ENCODE measurements at places on chromosomes 12 and 14.

GRCh38 chr14:94342334-94342934, 19.3 kb upstream of the SERPINA6 start:
- peak; percentile 93 for DNase-seq

DNA sequence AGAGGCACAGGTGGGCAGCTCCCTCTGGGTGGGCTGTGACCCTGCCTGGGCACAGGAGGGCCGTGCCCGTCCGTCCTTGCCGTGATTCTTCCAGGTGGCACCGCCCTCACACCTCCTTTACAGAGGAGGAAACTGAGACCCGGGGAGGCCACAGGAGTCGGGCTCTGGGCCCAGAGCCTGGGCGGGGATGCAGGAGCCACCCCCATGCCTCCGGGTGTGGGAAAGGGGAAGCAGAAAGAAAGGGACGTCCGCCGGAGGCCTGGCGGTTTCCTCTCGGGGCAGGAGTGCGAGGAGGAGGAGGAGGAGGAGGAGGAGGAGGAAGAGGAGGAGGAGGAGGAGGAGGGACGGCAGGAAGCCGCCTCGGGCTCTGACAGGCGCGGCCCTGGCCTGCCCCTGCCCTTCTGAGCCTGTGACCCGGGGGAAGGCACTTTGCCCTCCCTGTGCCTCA, 23.0 kb downstream of the SH2B3 start:
- peak; percentile 36 for DNase-seq

GRCh38 chr14:61894452-61895077, 132.3 kb downstream of the SNAPC1 start:
- peak; percentile 85 for DNase-seq

DNA sequence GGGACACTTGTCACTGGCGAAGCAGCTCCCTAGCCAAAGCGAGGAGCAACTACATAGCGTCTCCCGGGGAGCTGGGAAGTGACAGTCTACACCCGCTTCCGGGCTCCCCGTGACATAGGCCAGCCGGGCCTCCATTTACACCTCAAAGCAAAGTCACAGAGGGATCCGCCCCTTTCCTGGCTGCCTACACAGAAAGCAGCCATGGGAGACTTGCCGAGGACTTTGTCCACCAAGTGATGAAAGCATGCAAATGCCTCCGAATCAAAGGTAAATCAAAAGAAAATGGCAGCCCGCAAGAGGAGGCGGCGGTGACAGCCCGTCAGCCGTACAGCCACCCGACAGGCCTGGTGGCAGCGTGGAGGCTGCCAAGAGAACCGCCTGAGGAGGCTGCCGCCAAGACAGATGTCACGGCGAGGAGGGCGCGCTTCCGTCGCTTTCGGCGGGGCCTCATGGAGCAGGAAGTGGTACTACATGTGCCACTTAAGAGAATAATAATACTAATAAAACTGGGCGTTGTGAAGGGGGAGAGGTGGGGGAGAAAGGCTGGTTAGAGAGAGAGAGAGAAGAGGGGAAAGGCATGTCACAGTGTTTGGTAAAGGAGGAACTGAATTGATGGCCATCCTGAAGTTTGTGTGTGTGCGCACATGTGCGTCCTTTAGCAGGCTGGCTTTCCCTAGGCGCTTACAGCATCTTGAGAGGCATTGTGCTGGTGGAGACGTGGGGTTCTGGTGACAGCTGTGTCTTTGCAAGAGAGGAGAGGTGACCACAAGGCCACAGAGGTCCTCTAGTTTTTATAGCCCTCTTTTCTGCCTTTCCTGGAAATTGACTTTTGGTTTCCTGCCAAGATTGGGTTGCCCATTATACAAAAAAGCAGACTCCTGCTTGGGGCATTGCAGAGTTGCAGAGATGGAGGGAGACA, 661.7 kb downstream of the VRK1 start:
- DNase-seq: no peak

- DNase-seq: no peak
These were observed 2.7 kb upstream of the KLHL33 start for GRCh38 chr14:20438664-20439063.

DNA sequence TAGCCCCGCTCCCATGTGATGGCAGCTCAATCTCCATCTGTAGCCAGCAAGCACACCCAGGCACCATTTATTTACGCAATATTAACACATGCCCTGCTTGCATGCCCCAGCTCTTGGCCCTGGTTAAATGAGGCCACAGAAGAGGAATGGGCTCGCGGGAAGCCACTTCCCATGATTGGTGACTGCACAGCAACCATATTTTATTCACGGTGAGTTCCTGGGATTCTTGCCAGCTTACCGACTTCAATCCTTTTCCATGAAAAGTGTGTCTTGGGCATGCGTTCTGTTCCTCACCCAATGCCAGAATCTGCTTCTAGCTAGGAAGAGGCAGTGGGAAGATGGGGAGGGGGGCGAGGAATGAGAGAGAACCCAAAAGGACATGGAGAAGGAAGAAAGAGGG, 54.7 kb downstream of the PITPNM2 start:
- no peak for DNase-seq

GRCh38 chr14:54169254-54169924, 212.8 kb upstream of the BMP4 start:
- DNase-seq: no peak

- DNase-seq: no peak
These were observed 76.4 kb downstream of the ZC3H14 start for GRCh38 chr14:88639221-88639620.

- DNase-seq: no peak
These were observed 13.2 kb downstream of the PXN start for GRCh38 chr12:120252071-120252906.

- DNase-seq: peak; percentile 31
These were observed 9.1 kb downstream of the RIMBP2 start for GRCh38 chr12:130706885-130707570.

DNA sequence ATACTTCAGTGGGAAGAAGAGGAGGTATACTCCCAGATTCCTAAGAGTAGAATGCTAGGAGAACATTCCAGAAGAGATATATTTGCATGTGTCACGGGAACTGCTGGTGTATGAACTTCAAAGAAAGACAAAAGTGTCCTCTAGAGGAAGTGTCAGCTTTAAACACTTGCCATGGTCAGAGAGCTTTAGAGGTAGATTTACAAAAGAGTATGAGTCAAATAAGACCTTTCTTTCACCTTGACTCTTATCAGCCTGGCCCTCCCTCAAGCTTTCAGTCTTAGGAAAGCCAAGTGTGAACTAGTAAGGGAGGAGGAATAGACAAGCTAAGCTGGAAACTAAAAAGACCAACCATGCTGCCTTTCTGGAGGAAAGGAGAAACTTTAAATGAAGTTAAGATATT, 34.7 kb downstream of the COX8C start:
- no peak for DNase-seq

GRCh38 chr14:77782202-77782601, 17.7 kb upstream of the ADCK1 start:
- DNase-seq: no peak

GRCh38 chr14:60670989-60671388, 21.7 kb upstream of the SIX1 start:
- peak; percentile 4 for DNase-seq

DNA sequence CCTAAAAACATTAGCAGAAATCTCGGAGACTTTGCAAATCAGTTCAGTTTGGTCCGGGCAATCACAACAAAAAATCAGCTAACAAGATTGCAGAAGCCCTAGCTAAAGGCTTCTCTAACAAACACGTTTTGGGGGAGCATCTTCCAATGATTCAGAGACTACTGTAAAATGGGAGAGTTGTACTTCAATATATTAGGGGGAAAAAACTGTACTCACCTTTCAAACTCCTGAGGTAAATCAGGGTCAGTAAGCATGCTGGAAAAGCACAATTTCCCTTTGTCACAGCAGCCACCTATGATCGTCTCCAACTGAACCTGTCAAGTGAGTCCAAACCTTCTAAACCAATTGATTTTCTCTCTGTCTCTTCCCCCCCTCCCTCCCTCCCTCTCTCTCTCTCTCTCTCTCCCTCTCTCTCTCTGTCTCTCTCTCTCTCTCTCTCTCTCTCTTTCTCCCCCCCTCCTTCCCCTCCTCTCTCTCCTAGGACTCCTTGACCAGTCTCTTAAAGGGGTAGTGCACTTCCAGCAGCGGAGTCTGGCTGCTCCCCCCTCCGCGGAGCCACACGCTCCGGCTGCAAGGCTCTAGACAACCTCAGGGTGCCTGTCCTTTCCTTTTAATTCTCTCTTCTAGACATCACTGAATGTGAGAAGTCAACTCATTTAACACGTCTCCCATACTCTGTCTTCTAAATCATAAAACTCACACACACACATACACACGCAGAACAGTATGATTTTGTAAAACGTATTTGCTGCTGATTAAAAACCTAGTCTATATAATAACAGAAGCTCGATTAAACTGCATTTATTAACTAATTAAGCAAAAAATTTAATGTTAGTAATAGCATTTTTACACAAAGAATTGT, at the start of gene SOX5:
Gene SOX5 (minus strand): TSS at position 323 of the 862 bp plus-strand sequence. CDS start 69 bp downstream, at position 254.
- peak; percentile 8 for DNase-seq

- DNase-seq: no peak
These were observed 264.9 kb downstream of the CCER1 start for GRCh38 chr12:90690120-90690519.

DNA sequence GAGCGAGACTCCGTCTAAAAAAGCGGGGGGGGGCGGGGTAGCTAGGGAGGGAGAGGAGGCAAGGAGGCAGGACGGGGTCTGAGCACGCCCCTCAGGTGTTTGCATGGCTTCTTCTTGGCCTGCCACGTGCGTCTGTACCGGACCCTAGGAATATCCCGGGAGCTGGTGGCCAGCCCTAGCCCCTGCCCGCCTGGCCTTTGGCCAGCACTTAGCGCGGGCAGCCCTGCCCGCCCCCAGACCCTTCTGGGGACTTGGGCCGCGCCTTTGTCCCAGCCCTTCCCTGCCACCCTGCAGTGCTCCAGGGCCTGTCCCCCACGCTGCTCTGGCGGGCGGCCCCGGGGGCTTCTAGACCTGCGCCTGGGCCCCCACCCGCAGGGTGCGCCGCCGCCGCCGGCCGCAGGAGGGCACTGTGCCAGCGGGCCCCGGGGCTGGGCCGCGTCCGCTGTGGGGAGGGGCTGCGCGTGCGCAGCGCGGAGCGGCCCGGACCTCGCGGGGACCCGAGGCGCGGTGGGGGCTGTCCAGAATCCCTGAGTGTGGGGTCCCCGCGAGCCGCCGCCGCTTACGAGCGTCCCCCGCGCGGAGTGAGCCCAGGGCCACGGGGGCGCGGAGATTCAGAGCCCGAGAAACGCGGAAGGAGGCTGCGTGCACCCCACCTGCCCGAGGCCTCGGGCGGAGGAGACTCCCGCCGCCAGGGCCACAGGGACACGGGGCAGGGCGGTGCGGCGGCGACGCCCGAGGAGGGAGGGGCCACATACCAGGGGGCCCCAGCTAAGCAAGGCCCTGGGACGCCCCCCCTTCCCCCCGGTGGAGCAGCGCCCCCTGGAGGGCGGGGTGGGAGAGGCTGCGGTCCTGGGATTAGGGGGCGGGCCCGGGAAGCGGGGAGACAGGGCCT, 21.0 kb downstream of the SLC25A29 start:
- peak; percentile 99 for DNase-seq

- DNase-seq: peak; percentile 32
These were observed 214.7 kb upstream of the GARIN2 start for GRCh38 chr14:66974397-66975025.

DNA sequence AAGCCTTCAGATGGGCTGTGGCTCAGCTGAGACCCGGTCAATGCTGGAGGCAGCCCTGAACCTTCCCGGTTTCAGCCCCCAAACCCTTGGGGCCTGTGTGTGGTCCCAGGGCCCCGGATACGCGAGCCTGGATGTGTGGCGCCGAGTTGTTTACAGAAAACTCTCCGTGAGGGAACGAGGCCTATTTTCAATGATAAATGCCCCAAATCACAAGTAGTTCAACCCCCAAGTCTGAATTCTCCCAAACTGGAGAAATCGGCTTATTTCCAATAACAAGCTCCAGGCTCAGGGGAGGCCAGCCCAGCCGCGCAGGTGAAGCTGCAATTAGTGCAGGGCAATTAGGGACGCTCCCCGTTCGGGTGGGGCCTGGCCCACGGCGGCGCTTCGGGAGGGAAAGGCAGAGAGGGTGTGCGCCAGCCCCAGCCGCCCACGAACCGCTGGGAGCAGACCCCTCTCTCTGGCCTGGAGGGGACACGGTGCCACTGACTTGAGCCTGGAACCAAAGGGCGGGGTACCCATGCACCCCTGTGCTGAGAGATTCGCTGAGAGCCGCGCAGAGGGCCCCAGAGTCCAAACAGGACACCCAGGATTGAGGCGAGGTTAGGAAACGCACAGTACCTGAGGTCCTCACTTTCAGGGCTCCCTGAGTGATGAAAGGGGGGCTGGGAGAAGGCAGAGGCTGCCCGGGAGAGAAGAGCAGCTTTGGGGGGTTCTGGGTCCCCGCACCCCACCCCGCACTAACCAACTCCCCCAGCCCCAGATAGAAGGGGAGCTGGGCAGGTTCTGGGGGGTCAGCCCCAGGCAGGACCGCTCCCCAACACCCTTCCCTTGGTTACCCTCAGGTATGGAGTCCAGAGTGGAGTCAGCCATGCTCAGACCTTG, 14.2 kb upstream of the ANKRD9 start:
- peak; percentile 62 for DNase-seq

DNA sequence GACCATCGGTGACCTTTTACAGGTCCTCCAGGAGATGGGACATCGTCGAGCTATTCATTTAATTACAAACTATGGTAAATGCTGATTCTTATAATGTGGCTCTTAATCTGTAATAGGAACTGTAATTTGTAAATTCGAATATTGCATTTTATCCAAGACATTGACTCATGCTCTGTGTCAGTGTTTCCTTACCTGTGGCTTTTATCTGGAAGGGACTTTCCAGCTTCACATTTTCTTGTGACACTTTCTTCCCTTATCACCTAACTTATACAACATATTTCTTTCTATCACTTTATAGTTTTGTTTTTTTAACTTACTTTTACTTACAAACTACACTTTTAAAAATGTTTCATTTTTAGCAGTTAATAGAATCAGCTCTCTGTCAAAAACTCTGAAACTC, 14.8 kb downstream of the IRAK3 start:
- no peak for DNase-seq

GRCh38 chr12:117141097-117141898, 42.1 kb upstream of the TESC start:
- no peak for DNase-seq

DNA sequence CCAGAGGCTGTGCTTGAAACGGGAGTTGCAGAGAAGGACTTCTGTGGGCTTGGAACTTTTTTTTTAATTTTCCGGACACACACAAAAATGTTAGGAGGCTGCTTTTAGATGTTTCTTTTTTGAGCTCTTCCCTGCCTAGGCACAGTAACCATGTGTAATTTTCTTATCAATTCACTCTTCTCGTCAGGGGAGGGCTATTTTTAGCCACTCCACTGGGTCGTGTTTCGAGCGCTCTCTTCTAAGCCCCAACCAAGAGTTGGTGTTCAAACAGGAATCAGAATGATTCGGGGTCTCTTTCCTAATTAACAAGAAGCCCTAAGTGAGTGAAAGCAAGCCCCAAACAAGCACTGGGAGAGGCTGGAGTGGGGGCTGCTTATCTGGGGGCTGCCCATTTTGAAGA, 162.6 kb downstream of the CHST11 start:
- no peak for DNase-seq
